Stimulated activated CD4-positive, alpha-beta T cell treated with anti-CD3 and anti-CD28 coated beads, Interleukin-1b, Interleukin-23, amount 100 ng/mL, for 24 hours (primary cell): ENCODE measurements at places on chromosomes 5 and 9.

DNA sequence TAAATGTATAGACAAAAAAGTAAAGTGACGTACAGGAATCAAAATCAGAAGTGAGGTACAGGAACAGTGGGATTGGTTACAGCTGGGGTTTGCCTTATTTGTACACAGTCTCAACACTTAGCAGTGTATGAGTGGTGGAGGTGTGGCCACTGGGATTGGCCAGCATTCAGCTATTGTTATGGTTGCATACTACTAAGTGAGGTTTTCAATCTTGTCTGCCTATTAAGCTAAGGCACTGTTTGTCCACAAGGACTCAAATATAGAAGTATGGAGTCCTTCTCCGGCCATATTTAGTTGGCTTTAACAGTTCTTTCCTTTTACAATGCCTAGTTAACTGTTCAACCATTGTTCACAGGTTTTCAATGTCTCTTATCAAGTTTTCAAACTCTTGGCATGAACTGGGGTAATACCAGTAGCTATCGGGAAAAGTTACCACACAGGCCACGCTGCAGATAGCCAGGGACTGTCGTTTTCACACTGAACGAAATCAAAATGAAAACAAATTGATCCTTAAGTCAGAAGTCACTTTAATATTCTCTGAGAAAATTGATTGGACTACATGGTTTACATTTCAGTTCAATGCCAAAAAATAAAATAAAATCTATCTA is 176.0 kb upstream of the FREM1 start:
- no peak for DNase-seq

DNA sequence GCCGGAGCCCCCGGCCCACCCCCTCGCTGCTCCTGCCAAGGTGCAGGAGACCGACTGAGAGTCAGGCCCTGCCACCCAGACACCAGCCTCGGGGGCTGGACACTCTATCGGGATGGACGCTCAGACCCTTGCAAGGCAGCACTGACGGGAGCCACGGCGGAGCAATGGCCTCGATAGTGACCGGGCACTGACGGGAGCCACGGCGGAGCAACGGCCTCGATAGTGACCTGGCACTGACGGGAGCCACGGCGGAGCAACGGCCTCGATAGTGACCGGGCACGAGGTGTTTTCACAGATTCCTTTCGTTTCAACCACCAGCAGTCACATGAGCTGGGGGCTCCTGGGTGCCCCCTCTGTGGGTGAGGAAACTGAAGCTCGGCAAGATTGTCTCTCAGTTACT is 123.6 kb upstream of the PPP1R26 start:
- no peak for DNase-seq

DNA sequence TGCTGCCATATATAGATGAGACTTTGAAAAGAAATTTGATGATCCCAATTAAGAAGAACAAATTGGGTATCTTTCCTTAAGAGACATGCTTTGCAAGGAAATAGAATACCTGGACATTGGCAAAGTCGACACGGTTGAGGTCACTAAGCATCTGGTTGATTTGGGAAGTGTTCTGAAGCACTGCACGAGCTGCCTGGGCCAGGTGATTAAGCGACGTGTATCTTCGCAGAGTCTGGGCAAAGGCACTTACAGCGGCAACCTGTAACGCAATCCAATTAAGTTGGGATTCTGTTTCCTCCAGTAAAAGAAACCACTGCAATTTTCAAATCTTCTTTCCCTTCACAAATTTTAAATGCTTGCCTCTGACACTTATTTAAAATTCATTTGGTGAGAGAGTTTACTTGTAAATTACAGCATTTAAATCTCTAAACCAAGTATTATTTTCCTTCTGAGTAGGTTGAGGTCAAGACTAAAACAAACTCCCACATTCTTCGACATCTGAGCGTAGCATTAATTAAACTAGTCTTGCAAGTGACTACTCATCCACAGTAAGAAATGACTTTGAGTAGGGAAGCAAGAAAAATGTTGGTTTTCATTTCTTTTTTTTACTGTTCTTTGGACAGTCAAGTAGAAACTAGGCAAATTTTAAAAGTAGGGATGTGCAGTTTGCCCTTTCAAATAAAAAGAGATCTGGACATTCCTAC is 262.8 kb downstream of the RFX3 start:
- DNase-seq = no peak

DNA sequence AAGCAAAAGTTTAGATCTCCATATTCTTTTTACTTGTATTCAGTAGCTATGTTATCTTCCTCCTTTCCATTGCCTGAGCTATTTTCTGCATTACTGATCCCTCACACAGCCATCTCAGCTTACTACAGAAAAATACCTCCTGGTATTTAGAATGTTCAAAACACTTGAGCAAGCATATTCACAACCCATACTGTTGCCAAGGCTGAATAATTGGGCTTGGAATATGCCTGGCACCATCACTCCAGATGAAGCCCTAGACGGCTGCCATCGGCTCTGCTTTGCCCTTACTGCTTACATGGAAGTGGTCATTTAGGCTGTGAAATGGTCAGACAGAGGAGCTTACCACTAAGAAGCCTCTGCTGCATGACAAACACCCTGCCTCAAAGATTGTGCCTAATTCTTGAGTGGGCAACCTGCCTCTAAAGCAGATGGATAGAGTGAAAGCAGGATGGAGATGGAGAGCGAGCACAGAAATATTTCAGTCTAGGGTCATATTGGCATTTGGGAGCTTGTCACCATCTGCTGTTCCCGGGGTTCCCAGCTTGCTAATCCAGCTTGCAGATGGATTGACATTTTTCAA is 92.5 kb upstream of the TAS2R1 start:
- DNase-seq = no peak

DNA sequence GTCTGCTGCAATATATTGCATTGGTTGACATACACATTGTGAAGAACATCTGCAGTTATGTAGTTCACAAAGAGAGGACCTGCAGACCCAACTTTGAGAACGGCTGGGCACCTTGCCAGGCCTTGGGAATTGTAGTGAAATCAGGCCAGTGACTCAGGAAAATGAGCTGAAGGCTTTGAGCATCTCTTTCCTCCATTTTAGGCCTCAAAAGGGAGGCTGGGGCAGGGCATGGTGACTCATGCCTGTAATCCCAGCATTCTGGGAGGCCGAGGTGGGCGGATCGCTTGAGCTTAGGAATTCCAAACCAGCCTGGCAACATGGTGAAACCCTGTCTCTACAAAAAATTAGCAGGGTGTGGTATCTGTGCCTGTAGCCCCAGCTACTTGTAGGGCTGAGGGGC is 1.4 kb upstream of the IPPK start:
- DNase-seq = no peak

DNA sequence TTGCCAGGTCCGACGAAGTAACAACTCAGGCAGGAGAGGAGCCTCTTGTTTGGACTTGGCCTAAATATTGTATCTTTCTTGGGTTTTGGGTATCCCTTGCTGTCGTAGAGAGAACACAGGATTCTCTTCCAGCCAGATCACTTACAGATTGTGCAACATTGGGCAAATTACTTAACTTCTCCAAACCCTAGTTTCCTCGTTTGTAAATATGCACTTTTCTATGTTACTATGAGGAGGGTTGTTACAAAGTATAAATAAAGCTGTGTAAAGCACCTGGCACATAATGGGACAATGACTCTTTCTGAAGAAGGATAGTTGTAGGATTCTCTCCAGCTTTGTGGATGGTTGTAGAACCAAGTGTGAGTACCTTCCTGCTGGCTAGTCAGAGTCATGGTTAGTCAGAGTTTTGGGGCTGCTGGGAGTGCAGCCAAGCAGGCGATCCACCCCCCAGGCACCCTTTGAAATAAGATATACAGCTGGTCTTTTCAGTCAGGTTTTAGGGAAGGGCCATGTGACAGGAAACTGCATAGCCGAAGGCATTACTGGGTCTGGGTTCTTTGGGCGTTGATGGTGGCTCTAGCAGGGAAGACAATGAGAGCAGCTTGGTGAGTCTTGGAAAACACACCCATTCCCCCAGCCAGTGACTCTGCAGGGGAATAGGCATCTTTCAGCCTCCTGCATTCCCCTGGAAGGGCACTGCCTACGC is 49.9 kb upstream of the GDNF start:
- no peak for DNase-seq

DNA sequence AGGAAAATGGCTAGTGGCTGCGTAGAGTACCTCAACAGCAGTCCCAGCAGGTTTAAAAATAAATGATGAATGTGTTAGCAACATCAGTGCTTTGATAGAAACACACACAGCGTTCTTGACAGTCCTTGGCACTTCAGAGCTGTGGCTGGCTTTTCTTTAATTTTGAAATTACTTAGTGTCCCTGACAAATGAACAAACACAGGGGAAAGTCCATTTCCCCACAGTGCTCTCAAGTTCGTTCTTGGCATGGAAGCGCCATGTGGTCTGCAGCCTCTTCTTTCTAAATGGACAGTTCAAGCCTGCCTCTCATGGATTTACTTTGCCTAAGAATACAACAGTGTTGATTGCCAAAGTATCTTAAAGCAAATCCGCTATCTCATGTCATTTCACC is 102.2 kb downstream of the ADAMTS12 start:
- no peak for DNase-seq

- DNase-seq = no peak
Observed at GRCh38 chr9:136363949-136364748, 605 bp upstream of the DNLZ start.

DNA sequence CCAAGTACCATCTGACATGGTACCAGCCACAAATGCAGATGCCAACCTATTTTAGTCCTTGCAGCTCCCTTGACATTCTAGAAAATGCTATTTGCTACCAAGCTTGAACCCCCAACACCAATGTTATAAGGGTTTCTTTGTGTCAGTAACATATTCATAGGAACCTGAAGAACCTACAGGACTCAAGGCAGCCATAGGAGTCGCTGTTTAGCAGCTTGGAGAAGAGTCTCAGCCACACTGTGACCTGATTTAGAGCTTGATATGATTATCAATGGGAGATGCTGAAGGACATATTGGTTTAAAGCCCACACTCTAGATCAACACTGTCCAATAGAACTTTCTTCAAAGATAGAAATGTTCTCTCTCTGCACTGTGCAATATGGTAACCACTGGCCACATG is 6.4 kb upstream of the ZFR start:
- no peak for DNase-seq

DNA sequence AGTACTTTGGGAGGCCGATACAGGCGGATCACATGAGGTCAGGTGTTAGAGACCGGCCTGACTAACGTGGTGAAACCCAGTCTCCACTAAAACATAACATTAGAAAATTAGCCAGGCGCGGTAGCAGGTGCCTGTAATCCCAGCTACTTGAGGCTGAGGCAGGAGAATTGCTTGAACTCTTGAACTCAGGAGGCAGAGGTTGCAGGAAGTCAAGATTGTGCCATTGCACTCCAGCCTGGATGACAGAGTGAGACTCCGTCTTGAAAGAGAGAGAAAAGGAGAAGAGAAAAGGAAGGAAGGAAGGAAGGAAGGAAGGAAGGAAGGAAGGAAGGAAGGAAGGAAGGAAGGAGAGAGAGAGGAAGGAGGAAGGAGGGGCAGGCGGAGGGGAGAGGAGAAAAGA is 45.1 kb downstream of the MYO10 start:
- no peak for DNase-seq

- DNase-seq = no peak
Observed at GRCh38 chr5:115736004-115736689, 80.3 kb downstream of the CDO1 start.

DNA sequence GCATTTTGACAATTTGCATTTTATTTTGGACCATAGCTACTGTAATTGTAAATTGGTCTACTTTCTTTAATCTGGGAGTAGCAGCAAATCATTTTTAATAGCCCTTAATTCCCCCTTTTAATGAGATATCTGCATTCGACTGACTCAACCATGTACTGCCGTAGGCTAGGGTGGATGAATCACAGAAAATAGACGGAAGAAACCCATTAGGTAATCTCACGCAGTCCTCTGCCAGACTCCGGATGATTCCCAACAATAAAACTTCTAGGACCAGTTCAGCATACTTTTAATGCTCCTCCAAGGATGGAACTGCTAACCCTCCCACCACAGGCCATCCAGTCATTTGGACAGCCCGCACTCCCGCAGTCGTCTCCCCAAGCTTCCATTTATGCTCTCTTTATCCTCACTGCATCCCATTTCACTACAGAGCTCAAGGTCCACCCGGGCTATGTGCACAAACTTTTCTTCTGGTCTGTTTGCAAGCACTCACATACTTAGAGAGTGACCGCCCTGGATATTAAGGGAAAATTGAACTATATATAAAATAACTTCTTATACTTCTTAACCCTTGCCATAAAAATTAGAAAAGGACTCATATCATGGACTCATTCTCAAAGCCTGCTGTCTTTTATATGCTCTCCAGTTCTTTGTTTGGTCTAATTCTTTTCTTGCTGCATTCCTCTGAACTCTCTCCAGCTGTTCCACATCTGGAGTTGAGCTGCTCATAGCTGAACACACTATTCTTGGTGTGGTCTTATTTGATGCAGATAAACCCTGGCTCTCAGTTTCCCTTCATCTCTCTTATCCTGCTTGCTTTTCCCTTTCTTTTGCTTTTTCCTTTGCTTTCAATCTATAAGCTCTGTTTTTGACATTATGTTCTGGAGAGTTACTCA is 326.6 kb downstream of the ARL15 start:
- no peak for DNase-seq

- DNase-seq = no peak
Observed at GRCh38 chr5:114418176-114419066, 56.6 kb downstream of the KCNN2 start.

- DNase-seq = no peak
Observed at GRCh38 chr9:19231126-19231903, 822 bp downstream of the DENND4C start.

GRCh38 chr9:71955300-71955915 is 44.0 kb downstream of the C9orf85 start:
- no peak for DNase-seq

- DNase-seq = no peak
Observed at GRCh38 chr5:144135113-144135762, 35.2 kb downstream of the YIPF5 start.

- no peak for DNase-seq
Observed at GRCh38 chr9:77016121-77016525, 3.3 kb upstream of the FOXB2 start.

DNA sequence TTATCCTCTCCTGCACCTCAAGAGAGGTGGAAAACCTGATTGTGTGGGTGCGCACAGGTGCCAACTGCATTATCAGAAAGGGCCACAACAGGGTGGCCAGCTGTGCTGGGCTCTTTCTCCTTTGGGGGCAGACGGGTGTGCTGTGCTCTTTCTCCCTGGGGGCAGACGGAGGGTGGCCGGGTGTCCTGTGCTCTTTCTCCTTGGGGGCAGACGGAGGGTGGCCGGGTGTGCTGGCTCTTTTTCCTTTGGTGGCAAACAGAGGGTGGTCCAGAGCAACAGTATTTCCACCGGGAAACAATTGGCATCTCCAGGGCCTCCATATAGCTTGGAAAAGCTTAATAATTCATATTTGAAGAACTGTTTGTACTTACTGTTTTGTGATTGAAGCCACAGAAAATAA is 6.8 kb downstream of the LMX1B start:
- no peak for DNase-seq

GRCh38 chr5:20041326-20042274 is 53.6 kb upstream of the CDH18 start:
- DNase-seq = no peak

DNA sequence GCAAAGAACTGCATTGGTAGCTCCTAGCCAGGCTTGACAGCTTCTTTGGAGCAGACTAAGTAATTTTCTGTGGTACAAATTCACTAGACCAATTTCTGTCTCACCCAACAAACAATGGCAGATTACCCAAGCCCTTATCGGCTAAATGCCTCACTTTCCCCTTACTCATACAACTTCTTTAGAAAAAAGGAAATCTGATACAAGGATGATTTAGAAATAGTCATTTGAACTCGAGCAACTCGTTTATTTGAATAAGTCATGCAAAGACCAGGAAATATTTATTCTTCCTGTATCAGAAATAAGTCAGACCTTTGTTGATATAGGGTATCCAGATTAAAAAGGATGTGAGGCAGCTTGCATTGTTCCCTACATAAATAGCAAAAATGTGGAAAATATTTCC is 170.4 kb upstream of the CDH6 start:
- DNase-seq = no peak
